Kasumi-1 (cell line): ENCODE measurements at places on chromosomes 3 and 15.

GRCh38 chr3:142596726-142597088, 514 bp downstream of the PLS1 start:
- DNase-seq: no peak

- peak; percentile 50 for DNase-seq
These were observed at the start of gene FES for GRCh38 chr15:90883976-90884718. Gene FES (plus strand): TSS chr15:90884504. CDS start chr15:90885046, 542 bp downstream.

- no peak for DNase-seq
These were observed 49.2 kb upstream of the PPP2R3A start for GRCh38 chr3:135916310-135916709.

DNA sequence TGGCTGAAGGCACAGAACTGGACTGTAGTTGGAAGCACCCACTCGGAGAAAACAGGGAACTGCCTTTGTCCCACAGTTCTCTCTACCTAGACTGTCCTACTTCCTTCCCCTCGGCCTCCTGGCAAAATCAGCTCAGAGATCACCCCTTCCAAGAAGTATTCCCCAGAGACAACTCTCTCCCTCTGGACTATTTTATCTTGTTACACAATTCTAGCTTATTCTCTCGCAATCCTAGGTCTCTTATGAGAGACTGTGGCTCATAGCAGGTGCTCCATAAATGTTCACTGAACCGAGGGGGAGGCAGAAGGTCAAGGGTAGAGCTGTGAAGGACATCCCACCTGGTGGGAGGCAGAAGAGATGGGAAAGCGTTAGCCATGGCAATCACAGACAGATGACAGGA, 10.6 kb downstream of the HEG1 start:
- no peak for DNase-seq

- no peak for DNase-seq
These were observed 4.1 kb upstream of the PAK6 start for GRCh38 chr15:40234783-40235182.

DNA sequence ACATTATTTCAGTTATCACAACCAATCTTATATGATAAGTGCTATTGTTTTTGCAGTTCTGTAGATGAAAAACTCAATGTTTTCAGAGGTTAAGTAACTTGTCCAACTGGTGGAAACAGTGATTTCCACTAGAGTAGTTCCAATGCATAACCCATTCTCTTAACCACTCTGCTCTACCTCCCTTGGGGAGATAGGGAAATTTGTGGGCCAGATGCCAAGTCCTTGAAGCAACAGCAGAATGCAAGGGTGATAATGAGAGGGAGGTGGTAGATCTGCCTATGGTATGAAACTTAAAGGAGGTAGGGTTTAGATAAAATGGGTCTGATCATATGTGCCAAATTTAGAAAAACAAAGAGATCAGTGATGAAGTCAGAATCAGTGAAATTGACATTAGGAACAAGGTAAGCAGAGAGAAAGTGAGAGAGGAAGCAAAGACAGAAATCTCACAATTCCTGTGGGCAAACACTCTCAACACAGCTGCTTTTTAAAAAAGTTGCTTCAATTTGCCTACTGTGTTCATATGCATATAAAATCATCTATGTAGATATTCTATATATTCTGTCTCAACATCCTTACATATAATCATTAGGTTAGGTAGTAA, 50.5 kb upstream of the UBP1 start:
- no peak for DNase-seq
